GM06990 (cell line): ENCODE measurements at places on chromosomes 3 and 15.

DNA sequence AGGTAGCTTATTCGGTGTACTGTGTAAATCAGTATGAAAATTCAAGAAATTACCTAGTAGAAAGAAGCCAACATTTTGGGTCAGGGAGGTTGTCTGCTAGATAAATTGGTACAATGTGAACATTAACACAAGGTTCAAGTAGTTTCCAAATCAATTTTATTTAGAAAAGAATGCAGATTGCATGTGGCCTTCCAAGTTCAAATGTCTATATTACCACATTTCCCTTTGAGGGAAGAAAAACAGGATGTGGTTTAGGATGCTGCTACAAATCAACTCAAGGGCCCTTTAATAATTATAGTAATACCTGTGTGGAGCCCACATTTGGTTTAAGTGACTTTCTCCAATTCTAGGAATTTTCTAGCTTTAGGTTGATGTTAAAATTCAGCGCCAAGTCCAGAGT is 57.5 kb downstream of the CADPS start:
- DNase-seq, result no peak

DNA sequence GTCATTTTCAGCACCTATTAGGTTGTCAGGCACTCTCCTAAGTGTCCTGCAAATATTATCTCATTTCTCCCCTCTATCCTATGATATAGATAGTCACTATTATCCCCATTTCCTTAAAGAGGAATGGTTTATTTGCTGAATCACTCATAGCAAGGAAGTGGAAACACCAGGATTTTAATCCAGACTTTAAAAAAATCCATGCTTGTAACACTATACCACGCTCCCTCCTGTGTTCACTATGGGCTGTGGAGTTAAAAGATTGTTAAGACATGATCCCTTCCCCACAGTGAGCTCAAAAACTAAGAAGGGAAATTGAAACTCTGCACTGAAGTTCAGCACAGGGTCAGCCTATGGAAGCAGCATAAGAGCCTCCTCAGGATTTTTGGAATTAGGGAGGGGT is 60.2 kb downstream of the TMEM39A start:
- DNase-seq, result no peak

DNA sequence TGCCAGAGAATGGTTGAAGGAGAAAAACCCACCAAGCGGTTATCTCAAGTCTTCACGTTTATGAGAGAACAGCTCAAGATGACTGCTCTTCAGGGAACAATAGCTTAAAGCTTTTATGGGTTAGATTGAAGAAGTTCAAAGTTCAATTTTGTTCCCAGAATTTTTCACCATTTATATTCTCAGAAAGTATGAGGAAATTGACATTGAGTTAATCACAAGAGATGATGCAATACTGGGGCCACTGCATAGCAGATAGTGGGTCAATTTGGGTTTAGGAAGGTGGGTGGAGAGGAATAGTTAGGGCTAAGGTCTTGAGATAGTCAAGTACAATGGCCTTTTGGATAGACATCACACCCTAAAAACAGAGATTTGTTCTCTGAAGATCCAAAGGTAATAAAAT is 539.3 kb downstream of the SQOR start:
- DNase-seq, result no peak

GRCh38 chr3:17399586-17399985 is 342.8 kb downstream of the TBC1D5 start:
- DNase-seq, result peak; percentile 12

DNA sequence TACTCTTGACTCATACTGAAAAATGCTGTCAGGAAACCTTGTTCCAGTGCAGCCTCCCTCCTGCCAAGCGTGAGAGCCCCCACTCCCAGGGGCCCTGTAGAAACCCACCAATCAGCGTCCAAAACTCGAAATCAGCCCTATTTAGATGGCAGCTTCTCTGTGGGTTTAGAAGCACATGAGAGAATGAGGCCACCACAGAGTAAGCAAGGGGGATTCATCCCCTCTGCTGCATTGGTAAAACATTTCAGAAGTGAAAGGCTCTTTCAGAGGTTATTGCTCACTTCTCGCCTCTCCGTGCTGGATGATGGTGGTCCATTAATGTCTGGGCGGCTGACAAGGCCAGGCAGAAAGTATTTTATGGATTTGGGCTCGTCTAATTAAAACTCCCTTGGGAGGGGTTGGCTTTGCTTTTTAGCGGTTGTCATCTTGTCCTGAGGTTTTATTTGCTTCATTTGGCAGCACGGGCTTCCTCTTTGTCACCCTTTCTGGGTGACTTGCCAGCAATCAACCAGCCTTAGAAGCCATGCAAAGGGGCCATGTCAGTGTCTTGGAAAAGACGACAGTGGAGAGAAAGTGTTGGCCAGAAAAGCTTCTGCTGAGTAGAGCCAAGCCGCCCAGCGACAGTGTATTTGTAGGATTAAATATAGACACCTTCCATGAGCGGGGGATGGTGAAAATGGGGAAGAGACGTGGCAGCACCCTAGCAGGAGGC is 145.5 kb downstream of the ATP10A start:
- DNase-seq, result peak; percentile 16

- DNase-seq, result no peak
These were observed 18.8 kb downstream of the PLA2G4F start for GRCh38 chr15:42137461-42138261.

- DNase-seq, result no peak
These were observed 161.6 kb downstream of the GAP43 start for GRCh38 chr3:115784739-115785536.

- DNase-seq, result no peak
These were observed 191.4 kb upstream of the RORA start for GRCh38 chr15:61420546-61420945.
